ENCODE measurements at places on chromosomes 2 and 18.

DNA sequence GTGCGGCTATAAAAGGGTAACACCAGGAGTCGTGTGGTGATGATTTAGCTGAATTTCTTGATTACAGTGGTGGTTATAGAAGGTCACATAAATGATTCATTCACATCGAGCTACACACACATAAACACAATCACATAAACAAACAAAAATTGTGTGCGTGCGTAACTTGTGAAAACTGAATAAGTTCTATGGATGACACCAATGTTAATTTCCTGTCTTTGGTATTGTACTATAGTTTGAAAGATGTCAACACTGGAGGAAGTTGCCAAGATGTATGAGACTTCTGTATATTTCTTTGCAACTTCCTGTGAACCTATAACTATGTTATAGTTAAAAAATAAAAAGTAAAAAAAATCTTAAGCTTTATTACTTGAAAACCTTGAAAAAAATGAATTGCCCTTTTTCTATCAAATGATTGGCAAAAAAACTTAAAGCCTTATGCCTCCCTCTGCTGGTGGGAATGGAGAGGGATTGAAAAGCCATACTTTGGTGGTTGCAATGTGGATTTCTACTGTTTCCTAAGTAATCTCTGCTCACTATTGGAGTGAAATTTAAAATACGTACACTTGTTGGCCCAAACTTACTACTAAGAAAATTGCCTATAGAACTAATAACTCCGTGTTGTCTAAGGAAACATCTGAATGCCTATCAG lies 227.7 kb downstream of the RPIA start:
- no peak for DNase-seq

GRCh38 chr2:30224151-30224550 lies 7.2 kb upstream of the LBH start:
- DNase-seq, result no peak

DNA sequence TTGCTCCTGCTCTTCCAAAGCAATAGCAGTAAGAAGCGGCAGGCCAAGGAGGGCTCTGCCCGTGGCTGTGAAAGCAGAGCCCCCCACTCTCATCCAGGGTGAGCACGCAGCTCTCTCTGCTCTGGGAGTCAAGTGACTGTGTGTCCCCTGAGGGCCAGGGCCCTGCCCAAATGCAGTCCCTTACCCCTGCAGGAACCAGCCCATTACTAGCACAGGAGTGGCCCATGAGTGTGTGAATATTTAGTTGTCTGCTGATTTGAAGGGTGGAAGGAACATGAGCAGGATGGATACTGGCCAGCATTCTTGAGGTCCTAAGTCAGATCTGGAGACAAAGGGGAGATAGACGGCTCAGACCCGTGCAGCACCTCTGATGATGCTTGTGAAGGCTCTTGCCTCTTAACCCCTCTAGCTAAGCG lies 69.7 kb upstream of the FOSL2 start:
- DNase-seq, result no peak

- no peak for DNase-seq
Observed at GRCh38 chr2:135825550-135826176, 11.3 kb downstream of the LCT start.

DNA sequence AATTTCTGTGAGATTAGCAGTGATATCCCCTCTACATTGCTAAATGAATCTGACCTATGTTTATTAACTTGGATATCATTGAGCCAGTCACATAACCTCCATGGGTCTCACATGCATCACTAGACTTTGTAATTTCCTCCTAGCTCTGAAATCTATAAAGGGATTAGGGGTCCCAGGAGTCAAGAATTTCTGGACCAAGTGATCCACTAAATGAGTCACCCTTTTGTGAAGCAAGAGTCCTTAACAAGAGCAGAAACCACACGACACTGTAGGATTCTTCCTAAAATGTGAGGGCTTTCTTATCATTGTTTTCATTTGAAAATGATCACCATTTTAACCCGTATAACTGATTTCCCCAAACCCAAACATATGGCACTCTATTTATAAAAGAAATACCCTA lies 90.3 kb downstream of the DHRS9 start:
- DNase-seq, result no peak

- DNase-seq, result no peak
Observed at GRCh38 chr2:151972241-151973012, 126.4 kb downstream of the CACNB4 start.

DNA sequence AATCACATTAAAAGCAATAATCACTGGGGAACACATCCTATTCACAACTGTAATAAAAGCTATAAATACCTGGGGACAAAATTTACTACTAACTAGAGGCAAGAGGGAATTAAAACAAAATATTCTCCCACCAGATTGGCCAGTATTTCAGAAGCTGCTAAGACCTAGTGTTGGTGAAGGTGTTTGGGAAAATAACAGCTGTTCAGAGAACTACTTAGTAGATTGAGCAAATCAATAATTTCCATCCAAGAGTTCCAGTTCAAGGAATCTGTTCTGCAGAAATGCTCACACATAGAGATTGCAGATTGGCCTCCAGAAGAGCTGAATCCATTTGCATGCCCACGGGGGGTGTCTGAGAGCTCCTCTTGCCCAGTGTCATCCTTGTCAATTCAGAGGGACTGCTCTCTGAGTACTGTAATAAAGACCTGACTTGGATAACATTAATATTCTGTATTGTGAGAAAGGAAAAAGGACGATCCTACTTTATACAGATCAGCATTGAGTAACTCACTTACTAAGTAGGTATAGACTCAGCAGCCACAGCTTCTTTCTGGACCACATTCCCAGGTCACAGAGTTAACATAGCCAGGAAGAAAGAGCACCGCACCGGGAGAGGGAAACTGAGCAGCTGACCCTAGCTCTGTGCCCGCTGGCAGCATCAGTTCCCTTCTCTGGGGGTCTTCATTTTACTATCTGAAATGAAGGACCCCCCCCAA lies 5.6 kb downstream of the TUBB6 start:
- no peak for DNase-seq

GRCh38 chr2:27727257-27727656 lies 44.3 kb upstream of the MRPL33 start:
- no peak for DNase-seq

DNA sequence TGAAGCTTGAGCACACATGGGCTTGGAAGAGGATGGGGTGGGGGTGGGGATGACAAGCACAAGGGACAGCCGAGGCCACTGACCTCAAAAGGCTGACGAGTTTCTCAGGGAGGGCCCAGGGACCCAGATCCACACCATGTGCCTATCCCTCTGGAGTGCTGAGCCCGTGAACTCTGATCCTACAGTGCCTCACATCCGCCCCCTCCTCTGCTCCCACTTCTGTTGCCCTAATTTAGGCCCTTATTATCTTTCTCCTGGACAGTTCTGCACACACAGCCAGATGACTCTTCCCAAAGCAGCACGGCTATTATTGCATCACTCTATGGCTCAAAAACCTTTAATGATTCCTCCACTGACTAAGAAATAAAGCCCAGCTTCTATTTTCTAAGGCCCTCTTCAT lies 24.8 kb downstream of the CYRIA start:
- DNase-seq, result no peak

GRCh38 chr2:199302851-199303250 lies 154.9 kb downstream of the SATB2 start:
- no peak for DNase-seq

DNA sequence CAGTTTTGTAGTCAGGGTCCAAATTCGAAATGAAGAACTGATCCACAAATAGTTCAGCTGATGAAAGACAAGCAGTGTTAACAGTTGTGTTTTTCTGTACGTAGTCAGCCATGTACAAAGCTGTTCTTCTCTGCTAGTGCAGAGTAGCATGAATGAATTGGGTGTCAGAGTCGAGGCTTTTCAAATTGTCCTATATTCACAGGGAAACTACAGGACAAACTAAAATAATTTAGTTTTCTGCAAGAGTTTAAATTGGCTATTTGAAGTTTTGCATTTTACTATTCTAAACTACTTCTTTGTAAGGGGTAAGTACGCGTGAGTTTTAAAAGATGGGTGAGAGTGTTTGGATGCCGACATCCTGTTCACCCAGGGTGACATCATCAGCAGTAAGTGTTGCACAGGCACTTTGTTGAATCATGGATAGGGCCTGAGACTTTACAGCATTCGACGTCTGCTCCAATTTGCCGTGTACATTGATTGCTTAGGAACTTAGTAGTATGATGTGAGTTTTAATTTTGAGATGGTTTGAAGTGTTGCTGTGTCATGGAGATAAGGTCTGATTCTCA lies 147.2 kb upstream of the NFATC1 start:
- no peak for DNase-seq

Data from NCI-H2171 (cell line).